ENCODE measurements at places on chromosomes 6 and 20.

GRCh38 chr20:63212792-63213191 is 3.1 kb downstream of the YTHDF1 start:
- DNase-seq = no peak

DNA sequence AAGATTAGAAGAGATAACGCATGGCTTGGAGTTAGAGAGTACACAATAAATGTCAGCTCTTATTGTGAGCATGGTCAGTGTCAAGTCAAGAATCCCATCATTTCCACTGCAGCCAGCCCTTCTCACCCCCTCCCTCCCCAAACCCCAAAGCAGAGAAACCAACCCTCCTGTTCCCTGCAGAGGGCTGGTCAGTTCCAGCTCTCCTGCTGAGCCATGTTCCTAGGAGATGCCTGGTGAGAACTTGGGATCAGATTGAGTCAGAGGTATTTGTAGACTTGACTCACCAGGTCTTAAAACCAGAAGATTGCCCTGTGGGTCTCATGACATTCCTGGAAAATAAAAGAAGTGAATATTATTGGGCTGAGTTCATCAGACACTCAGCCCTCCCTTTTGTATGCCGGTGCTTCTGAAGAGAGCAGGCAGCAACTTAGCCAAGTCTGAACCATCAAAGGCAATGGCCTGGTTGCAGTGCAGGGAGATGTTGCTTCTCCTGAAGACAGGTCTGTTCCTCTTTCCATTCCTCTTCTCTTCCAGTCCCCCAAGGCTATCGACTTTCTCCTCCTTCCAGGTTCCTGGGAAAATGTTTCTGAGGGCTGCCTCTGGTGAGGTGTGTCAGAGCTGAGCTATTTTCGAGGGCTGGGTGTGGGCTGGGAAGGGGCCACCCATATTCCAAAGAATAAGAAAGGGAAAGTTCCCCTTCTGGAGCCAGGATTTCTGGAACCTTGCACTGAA is 278.2 kb upstream of the SUPT3H start:
- no peak for DNase-seq

DNA sequence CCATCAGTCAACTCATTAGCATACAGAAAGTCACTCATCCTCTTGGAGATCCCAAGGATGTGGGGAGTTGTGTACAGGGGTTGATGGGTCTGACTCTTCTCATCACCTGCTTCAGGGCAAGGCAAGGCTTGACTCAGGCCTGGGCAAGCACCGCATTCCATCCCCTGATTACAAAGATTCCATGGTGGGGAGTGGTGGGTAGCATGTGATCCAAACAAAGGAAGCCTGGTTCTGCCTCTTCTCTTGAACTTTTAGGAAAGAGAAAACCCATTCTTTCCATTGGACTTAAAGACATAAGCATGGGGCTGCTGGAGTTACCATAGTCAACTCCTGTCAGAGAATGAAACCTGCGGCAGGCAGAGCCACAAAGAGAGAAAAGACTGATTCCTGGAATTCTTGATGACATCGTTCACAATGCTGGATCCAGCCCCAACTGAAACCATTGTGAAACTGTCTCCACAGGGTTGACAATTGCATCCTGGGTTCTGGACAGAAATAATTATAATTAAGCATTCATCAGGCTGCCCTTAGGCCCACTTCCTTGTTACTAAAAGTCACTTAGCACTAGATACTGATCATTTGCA is 235.8 kb upstream of the KCNG1 start:
- no peak for DNase-seq

DNA sequence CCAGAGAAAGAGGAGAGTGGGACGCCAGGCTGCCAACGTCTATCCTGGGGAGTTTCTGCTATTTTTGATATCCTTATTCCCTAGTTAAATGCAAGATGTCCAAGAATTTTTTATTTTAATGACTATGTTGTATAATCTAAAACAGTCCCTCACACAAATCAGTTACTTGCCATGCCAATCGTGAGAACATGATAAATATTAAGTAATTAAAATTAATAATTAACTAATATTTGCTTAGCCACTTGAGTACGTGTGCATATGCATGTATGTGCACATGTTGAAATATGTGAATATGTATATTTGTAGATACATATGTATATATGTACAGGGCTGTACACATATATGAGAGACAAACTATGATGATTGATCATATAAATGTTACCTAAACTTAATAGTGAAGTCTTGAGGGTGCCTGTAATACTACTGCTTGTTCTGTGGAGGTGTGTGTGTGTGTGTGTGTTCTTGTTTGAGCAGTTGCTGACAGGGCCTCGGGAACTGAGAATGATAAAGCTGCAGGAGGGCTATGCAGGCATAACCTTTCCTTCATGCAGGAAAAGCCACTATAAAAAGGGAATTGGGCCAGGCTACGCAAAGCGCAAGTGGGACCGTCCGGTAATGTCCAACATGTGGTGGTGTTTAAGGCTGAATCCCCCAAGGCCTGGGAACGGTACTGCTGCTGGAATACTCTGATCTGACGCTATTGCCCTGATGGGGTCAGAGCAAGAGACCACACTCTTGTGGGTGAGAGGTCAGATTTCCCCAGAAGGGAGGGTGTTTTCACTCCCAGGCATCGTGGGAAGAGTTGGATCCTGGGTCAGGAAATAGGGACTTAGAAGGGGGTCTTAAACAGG is 148.3 kb upstream of the TBX18 start:
- DNase-seq = no peak

GRCh38 chr6:170253910-170254269 is 37.0 kb downstream of the DLL1 start:
- DNase-seq = no peak

DNA sequence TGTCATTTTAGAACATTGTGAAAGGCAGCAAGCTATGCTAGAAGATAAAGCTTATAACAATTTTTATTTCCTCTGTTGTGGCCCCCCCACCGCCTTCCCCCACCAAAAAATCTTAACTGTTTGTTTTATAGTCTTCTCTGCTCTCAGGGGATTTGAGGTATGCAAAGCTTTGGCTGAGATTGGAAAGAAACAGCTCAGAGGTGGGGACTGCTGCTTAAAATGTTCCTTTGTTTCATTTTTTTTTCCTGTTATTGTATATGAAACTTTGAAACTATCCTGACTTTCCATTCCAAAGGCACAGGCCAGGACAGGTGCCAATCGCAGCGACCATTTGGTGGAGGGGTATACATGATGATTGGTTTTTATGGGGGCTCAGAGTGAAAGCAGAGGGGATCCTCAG is 114.7 kb upstream of the PHACTR1 start:
- no peak for DNase-seq

DNA sequence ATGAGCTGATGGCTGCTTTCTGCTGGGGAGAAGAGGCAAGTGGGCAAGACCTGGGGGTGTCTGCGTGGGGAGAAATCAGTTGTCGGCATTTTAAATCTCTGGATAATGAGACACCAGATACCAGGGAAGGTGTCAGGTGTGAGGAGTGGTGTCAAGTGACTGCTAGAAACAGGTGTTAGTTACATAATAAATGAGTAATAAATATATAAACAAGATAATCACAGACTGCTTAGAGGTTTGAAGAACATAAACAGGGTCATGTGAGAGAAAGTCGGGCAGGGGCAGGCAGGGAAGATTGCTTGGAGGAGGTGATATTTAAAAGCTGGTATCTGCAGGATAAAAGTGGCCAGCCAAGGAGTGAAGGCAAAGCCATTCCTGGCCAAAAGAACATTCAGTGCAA is 87.2 kb upstream of the RIN2 start:
- no peak for DNase-seq

DNA sequence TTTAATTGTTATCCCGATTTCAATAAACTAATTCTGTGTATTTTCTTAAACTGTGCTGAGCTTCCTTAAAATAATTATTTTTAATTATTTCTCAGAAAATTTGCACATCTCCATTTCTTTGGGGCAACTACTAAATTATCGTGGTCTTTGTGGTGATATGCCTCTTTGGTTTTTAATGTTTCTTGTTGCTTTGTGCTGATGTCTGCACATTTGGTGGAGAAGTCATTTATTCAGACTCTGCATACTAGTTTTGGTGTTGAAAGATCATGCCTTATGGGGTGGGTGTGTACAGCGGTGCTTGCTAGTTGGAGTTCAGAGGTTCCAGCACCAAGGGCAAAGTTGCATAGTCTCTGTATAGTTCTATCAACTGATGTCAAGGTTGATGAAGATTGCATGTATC is 253.2 kb downstream of the MEI4 start:
- DNase-seq = no peak

DNA sequence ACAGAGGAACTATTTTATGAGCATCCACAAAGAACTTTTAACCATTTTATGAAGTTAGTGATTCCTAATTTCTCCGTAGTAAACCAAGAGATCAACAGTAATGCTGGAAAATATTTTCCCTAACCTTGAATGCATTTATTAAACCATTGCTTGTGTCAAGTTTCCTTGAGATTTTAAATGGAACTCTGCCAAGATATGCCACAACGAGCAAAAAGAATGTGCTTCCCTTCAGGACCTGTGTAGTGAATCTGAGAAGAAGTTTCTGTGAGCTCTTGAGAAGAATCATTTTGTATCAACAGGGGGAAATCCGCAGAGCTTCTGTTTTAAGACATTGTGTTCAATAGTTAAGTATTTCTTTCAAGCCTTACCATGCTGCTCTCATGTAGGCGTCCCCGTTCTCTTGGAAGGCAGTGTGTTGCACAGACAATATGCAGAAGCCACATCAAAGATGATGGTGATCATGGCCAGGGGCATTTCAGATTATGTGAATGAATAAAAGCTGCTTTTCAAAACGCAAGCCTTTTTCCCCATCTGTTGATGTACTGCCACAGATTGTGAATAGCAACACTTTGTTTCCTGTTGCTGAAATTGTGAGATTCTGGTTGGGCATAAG is 439.8 kb downstream of the BMP2 start:
- no peak for DNase-seq

DNA sequence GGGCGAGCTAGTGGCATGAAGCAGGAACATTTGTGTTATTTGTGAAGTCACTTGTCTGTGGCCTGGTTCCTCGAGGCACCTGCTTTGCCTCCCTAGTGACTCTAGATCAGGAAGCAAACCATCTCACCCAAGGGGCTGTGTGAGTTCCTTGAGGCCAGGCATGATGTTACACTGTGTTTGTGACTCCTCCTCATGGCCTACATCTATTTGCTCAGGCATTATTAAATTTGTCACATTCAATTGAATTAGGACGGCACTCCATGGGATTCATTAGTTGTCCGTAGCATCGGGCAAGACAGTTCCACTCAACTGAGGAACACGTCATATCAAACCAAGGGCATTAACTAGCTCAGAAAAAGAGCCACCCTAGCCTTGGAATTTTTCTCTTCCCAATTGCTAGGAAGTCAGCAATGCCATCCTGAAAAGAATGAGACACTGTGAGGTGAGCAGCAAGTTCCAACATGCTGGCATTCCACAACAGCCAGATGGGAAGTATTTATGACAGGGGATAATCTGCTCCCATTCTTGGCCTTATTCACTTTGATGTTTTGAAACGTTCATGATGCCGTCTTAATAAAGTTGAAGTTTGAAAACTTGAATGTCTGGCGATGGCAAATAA is 17.2 kb downstream of the TMEM200A start:
- DNase-seq = no peak

DNA sequence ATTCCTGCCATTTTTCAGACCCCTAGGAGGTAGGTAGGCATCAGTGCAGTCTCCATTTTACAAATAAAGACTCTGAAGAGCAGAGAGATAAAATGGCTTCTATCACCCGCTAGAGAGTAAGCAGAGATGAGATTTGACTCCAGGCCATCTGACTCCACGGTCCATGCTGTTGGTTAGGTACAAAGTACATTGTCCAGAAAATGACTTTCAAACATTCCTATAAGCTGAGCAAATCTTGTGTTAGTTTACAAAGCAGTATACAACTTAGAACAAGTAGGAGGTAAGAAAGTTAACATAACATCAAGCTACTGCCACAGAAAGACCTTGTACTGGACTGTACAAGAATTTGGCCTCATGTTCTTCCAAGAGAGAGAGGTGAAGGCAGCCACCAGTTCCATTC is 14.9 kb downstream of the BTN1A1 start:
- DNase-seq = no peak

DNA sequence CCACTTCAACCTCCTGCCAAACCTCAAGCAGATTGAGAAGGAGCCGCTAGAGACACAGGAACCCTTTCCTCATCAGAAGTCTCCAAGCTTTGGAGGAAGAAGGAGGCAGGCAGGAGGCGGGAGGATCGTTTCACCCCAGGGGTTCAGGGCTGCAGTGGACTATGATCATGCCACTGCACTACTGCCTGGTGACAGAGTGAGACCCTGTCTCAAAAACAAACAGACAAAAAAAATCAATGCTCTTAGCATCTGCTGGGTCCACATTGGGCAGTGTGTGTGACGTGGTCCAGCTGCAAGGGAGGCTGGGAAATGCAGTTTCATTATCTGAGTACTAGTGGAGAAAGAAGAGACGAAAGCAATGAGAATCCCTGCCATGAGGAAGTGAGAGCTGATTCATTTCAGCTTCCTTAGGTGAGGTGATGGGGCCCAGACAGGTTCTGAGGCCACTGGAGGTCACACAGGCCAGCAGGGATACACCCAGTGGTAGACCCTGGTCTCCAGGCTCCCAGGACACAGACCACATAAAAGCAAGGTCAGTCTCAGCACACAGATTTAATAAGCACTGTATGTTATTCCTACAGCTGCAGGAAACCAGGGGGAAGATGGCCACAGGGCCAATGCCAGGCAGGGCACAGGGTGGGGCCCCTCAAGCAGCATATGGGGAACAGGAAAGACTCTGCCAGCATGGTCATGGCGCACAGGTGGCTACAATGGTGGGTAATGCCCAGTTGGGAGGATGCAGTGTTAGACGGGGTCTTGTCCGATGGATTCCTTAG is 4.3 kb downstream of the GFRA4 start:
- no peak for DNase-seq
